ENCODE measurements at places on chromosomes 4 and X. TPM values are rescaled to one million over a fixed set of nuclear protein-coding genes. Genes with fewer than 3 reads are reported as not detected.

Gene ABCD1
- 4.4 TPM for total RNA-seq

Gene MAOA
- 10.0 TPM for total RNA-seq

Gene ATP6AP1
- 38.5 TPM for total RNA-seq

Gene SCML1
- 0.99 TPM for total RNA-seq

Gene GLOD5
- not detected for total RNA-seq

Gene LUZP4
- total RNA-seq: not detected
